Stimulated activated CD8-positive, alpha-beta memory T cell treated with anti-CD3 and anti-CD28 coated beads, Interleukin-7, amount 100 ng/mL, for 1 hour (primary cell): ENCODE measurements at places on chromosomes 4 and X.

GRCh38 chrX:70769659-70770227 is 138.8 kb downstream of the TEX11 start:
- no peak for DNase-seq

DNA sequence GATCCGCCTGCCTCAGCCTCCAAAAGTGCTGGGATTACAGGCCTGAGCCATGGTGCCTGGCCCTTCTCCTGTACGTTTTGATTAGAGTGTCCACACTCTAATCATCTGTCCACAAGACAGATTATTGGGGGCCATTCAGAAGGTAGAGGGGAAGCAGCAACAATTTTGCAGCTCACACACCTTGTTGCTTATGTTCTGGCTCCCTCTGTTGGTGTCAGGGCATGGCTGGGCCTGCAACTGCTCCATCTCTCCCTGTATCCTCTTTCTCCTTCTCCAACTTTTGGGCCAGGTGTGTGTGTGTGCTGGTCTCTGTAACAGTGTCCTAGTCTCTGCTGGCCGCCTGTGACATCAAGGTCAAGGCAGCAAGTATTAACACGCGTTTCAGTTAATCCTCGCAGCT is 125.5 kb upstream of the MBNL3 start:
- DNase-seq = no peak

GRCh38 chrX:104482757-104483156 is 83.2 kb upstream of the IL1RAPL2 start:
- DNase-seq = no peak

GRCh38 chr4:89616382-89616781 is 220.6 kb downstream of the SNCA start:
- DNase-seq = no peak
